ENCODE measurements at places on chromosomes 7 and 10.

DNA sequence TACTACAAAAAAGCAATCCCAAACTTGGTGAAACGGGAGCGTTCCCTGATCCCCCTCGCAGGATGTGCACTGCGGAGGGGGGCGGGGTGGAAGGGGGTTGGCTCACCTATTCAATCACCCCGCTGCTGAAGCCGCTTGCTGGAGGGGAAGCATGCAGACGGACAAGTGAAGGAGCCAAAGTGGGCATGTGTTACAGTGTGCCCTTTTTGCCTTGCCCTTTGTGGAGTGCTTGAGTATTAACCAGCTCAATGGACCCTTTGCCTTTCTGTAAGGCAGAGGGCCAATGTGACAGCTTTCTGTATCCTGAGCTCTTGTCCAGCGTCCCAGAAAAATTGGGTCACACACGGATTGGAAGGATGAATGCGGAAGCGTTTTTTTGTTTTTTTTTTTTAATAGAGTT is 348.9 kb upstream of the NPSR1 start:
- DNase-seq: no peak

DNA sequence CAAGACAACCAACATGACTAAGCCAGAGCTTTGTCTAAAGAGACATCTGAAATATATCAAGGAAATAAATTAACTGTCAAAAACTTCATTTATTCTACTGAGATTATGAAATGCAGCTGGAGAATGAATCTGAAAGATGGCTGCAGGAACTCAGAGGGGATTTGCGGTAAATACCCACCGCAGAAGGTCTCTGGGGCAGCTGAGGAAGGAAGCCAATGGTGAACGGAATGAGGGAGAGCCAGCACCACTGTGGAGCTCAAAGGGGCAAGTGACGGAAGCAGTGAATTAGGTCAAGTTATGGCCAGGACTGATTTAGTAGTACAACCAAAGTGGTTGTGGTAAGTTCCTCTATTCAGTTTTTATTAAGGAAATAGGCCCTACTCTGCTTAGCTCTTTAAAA is 215.3 kb upstream of the GLI3 start:
- DNase-seq: no peak

- peak; percentile 71 for DNase-seq
Measured at GRCh38 chr7:70829221-70830059, 302.5 kb upstream of the GALNT17 start.

DNA sequence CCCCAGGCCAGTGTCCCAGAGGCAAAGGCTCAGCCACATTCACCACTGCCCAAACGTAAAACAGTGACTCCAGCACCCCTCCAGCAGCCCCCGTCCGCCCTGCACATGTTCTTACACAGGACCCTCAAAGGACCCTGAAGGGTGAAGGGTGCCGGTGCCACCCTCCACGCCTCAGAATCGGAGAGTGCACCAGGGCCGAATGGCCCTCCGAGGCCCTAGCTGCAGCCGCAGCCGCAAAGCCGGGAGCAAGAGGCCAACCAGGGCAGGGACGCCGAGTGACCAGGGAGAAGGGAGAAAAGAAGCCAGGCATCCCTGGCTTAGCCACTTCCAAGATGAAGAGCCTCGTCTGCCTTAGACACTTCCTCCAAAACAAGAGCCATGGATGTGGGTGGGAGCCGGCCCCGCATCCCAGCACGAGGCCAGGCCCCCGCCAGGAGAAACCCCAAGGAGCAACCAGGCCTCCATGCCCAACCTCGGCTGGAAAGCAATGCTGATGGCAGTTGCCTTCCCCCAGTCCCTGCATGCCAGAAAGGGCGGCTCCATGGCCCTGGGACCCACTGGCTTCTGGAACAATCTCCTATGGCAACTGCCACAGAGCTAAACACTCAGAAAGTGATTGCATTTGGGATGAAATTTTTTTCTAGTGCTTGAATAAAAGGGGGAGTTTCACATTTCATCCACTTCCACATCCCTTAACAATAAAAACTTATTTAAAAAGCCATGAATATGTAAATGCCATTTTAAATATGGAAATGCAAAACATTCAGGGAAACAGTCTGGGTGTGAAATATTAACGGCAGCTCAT is 92.3 kb downstream of the MAD1L1 start:
- no peak for DNase-seq

DNA sequence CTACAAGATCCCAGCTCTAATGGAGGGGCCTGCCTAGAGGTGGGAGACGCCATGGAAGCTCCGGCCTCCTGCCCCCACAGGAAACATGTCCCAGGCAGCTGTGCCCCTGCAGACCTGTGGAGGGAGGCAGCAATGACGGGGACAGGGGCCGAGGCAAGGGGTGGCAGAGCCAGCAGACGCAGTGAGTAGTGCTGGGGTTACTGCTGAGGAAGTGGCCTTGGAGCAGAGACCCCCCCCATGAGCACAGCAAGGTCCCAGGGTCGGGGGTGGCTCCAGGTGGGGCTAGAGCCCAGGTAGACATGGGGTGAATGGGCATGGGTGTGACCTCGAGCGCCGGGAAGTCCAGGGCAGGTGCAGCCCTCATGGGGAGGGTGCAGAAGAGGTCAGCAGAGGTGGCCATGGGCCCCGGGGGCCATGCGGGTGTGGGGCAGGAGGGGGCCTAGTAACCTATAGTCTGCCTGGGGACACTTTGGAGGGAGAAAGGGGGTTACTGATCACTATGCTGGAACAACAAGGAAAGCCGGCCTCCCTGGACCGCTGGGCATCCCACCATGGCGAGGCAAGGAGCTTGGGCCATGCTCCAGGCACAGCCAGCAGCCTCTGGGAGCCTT is 45.5 kb downstream of the JAKMIP3 start:
- no peak for DNase-seq

GRCh38 chr7:45576249-45576929 is 2.2 kb downstream of the ADCY1 start:
- no peak for DNase-seq

DNA sequence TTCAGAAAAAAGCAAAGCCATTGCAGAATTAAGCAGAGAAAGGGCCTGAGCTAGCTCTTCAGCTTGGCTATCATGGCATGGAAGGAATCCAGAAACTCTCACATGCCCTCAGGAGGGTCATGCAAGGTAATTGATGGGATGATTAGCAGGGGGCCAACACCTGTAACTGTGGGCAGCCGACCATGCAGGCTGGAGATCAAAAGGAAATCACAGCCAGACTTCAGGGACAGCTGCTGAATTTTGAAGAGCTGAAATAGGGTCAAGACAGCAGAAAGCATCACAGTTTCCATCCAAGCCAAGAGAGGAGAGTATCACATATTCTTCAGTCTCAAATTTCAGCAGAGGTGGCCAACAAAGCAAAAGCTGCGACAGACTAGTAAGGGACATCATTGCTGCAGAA is 239.6 kb upstream of the STEAP1 start:
- DNase-seq: no peak

DNA sequence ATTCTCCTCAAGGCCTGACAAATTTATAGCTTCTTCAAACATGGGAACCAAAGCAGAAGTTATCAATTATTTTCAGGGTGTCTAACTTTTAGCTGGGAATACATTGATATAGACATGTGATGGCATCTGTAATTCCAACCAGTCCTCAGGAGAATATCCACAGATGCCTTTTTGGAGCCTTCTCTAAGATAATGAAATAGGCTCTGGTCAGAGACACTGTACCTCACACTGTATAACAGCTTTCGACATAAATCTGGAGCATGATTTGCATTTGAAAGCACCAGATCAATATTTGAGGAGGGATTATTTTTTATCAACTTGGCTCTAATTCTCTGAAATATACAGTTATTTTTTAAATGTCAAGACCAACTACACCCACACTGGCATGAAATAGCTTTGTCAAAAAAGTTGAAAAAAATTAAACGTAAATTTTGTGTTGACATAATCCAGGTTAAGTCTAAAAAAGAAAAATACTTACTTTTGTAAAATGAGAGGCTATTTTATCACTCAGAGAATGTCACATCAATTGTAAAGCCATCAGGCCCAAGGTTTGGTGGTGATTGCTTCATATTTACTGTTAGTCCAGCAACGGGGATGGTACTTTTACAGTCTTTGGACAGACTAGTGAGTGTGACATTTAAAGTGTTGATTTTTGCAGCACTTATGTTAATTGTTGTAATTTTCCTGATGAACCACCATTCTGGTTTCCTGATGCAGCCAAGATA is 177.0 kb upstream of the SP8 start:
- DNase-seq: no peak

- no peak for DNase-seq
Measured at GRCh38 chr10:111716032-111716431, 467.5 kb downstream of the GPAM start.

DNA sequence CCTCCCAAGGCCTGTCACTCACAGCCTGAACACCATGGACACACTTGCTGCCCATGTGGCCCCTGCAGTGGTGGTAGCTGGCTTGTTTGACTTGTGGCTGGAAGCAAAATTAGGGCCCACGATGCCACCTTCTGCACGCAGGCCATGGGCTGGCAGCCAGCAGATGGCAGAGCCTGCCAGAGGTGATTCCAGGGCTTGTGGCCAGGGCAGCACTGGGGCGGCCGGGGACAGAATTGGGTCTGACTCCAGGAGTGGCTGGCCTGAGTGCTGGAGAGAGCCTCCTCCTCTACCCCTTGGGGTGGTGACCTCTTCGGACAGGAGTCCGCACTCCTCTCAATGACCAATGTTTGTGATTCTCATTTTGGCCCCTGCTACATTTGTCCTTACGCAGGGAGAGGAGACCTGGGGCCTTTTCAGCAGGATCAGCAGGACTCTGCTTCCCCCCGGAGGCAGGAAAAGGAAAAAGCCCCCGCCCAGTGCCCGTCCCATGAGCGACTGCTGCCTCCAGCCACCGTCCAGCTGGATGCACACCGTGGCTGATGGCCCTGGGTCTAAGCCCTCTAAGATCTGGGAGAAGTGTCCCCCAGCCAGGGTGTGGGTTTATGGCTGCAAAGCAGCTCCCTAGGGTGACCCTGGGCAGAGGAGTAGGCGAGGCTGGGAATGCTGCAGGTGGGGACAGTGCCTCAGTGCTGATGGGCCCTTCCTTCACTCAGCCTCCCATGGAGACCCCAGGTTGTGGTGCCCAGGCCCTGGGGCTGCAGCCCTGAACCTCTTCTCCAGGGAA is 26.5 kb downstream of the DNAJB12 start:
- DNase-seq: no peak

GRCh38 chr7:73638911-73639310 is 14.6 kb upstream of the MLXIPL start:
- no peak for DNase-seq

- DNase-seq: no peak
Measured at GRCh38 chr7:55004579-55004978, 14.2 kb upstream of the EGFR start.

GRCh38 chr10:125982260-125982948 is 86.0 kb downstream of the FANK1 start:
- peak; percentile 53 for DNase-seq

DNA sequence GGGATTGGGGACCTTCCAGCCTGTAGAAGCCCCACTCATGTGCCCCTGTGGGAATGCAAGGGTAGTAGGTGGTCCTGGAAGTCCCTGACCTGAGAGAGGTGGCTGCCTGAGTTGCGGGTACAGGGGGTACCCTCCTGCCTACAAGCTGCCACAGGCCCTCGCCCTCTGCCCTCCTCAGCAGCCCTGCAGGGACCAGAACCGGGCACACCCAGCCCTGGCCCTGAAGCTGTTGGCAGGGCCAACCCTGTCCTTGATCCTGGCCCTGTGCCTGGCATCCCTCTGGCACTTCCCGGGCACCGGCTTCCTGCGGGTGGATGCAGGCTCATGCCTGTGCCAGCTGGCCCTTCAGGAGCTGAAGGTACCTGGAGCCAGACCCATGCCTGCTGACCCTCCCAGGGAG is 54.9 kb upstream of the ELN start:
- DNase-seq: no peak

DNA sequence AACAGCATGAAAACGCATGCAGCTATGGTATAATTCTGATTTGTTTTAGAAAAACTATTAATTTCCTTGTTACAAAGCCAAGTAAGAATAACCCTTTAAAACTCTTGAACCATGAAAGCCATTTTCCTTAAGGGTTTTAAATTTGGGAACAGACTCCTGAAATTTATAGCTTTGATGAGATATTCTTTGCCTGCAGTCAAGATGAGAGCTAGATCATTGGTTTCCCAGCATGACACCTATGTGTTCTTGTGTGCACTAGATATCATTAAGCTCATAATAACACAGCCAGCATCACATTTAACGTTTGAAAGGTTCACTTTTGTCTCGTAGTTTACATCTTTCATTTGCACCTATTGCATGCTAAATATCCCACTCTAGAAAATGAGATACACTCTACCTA is 202.2 kb downstream of the PHF14 start:
- no peak for DNase-seq

DNA sequence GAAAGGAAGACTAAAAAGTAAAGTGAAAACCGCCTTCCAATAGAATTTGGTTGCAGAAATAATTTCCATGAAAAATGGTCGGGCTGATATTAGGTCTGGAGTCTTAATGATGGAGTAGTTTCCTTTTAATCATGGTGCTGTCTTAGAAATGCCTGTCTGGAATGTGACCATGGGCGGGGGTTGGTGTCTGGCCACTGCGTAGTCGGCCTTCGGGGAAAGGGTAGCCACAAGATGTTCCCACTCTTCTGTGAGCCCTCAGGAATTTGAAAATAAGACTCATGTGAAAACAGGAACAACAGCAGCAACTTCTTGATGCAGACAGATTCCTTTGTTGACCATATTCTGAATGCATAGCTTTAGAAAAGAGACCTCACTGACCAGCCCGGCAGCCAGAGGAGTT is 176.8 kb downstream of the KIAA1217 start:
- no peak for DNase-seq

GRCh38 chr10:93652857-93653256 is 40.5 kb downstream of the PDE6C start:
- no peak for DNase-seq
